Erythroblast (primary cell): ENCODE measurements at places on chromosomes 16 and 17.

GRCh38 chr17:29019475-29020181 is 13.8 kb upstream of the SEZ6 start:
- DNase-seq, result no peak

DNA sequence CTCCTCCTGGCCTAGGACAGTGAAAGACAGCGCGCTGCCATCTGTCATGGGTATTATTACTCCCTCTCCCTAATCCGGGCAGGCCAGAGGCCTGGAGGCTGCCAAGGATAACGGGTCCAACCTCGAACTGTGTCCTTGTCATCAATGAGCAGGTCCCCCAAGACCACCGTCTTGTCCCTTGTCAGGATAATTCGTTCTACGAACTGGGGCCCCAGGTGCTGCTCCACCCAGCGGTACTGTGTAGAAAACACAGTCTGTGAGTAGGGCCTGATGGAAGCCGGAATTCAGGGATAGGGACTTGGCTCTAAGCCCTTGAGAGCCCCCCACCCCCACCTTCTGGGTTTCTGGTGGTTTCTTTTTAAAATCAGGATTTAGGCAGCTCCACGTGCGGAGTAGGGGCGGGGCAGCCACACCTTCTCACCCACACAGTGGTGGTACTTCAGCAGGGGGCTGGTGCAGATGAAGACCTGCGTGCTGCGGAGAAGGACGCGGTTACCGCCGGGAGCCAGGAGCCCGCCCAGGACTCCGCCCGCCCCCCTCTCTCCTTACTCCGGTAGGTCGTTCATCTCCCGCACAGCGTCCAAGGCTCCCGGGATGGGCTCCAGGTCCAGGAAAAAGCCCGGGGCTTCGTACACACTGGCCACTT is 787 bp downstream of the NT5C start:
- DNase-seq, result peak; percentile 71

DNA sequence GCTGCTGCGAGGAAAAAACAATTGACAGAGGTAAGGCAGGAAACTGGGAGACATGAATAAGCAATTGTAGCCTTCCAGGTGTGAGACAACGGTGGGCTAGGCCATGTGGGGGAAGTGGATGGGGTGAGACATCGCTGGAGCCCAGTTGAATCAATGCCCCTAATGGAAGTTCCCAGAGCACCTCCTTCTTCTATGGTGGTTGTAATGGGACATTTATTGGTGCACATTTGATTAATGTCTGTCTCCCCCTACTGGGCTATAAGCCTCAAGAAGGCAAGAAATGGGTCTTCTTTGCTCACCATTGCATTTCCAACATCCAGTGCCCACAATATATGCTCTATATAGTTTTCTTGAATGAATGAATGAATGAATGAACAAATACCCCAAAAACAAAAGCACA is 22.7 kb upstream of the CD300E start:
- peak; percentile 15 for DNase-seq

GRCh38 chr16:27355610-27356009 is 41.8 kb downstream of the IL4R start:
- peak; percentile 74 for DNase-seq

DNA sequence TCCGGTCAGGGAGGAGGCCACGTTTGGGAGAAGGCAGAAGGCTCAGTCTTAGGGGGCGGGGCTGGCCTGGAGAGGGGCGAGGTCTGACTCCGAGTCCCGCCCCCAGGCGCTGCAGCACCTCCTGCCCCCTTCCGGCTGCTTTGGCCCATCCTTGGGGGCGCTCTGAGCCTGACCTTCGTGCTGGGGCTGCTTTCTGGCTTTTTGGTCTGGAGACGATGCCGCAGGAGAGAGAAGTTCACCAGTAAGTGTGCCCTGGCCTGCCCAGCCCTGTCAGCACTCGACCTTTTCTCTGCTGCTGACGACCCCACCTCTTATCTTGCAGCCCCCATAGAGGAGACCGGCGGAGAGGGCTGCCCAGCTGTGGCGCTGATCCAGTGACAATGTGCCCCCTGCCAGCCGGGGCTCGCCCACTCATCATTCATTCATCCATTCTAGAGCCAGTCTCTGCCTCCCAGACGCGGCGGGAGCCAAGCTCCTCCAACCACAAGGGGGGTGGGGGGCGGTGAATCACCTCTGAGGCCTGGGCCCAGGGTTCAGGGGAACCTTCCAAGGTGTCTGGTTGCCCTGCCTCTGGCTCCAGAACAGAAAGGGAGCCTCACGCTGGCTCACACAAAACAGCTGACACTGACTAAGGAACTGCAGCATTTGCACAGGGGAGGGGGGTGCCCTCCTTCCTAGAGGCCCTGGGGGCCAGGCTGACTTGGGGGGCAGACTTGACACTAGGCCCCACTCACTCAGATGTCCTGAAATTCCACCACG is 1.5 kb downstream of the TNFRSF12A start:
- peak; percentile 87 for DNase-seq

- no peak for DNase-seq
Observed at GRCh38 chr16:3000540-3000939, 12.2 kb upstream of the CLDN9 start.

- no peak for DNase-seq
Observed at GRCh38 chr17:64256913-64257807, 5.9 kb downstream of the TEX2 start.

DNA sequence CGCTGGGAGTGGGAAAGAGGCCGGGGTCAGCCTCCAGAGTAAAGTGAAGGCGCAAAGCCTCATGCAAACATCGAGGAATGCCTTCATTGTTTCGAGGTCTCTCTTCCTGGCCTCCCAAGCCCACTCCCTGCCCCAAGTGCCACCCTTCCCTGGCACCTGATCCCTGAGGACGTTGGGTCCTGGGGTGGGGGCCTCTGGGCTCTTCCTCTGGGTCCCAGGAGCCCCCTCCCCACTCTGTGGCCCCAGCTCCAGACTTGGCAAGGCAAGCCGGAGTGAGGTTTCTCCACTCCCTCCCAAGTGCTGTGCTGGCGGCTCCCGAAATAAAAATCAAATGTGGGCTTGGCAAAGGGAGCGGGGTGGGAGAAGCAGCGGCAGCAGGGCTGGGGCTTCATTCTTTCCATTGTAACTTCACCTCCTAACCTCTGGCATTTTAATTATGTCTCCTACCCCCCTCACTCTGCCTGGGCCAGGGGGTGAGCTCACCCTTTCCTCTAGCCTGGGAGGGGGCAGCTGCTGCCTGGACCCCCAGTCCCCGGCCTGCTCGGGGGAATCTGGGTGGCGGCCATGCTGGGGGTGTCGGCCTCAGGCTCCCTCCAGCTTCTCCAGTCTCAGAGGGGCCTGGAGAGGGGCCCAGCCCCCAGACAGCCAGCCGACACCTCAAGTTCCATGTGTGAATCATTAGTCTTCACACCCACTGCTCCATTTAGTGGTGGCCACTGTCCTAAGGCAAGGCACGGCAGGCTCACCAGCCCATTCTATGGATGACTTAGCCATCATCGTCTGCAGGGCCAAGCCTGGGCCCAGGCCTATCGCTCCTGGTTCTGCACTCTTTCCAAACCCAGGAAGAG is 14.6 kb upstream of the TMEM92 start:
- DNase-seq, result no peak

DNA sequence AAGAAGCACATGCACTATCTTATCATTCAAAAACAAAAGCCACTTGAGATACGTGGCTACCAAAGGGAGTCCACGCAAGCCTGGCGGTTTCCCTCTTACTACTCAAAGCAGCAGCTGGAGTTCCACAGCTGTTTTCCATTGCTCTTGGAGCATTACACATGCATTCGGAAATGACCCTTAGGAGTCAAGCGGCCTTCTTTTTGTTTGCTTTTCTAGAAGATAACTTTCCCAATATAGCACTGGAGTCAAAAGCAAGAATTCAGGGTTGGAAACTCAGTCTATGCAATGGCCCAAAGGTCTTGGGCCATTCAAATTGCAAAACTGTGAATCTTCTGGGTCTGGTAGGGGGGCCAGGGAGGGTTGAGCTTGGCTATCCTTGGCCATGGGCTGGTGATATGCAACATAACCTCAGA is 97.8 kb upstream of the MAF start:
- DNase-seq, result no peak

DNA sequence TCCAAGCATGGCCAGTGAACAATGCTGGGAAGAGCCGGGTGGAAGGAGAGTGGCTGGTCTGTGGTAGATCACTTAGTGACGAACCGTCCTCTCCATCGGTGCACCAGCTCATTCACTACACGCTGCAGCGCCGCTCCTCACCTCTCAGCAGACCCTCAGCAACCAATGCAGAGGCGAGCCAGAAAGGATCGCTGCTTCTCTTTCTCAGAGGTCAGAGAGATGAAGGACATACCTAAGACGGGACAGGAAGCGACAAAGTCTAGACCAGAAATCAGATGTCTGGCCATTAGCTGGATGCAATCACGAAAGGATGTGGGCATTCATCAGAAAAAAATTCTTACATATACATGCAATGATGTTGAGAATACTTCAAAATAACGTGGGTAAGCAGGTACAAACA is 26.9 kb downstream of the NSMCE1 start:
- no peak for DNase-seq

- DNase-seq, result no peak
Observed at GRCh38 chr17:66481271-66481670, 178.9 kb downstream of the PRKCA start.

DNA sequence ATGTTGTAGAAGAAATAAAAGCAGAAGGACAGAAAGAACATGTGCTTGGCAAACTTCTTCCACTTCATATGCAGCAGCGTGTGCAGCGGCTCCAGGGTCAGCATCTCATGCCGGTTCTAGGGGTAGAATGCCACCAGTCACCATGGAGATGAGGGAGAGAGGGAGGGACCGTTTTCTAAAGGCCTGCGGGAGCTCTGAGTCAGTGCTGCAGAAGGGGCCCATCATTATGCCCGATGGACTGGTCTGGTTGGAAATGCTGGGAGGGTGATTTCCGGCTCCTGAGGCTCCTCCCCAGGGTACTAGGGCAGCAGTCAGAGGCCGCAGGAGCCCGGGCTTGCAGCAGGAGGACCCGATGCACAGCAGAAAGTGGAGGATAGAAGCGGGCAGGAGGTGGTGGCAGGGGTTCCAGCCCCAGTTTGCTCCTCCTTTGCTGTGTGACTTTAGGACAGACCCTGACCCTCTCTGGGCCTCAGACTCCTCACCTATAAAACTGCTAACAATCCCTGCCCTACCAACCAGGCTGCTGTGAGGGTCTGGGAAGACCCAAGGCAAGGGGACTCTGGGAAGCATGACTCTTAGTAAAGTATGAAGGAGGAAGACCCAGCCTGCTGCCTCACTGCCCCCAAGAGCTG is 28.6 kb downstream of the TRPV3 start:
- DNase-seq, result no peak

GRCh38 chr17:17515934-17516930 is 20.0 kb upstream of the RASD1 start:
- no peak for DNase-seq

DNA sequence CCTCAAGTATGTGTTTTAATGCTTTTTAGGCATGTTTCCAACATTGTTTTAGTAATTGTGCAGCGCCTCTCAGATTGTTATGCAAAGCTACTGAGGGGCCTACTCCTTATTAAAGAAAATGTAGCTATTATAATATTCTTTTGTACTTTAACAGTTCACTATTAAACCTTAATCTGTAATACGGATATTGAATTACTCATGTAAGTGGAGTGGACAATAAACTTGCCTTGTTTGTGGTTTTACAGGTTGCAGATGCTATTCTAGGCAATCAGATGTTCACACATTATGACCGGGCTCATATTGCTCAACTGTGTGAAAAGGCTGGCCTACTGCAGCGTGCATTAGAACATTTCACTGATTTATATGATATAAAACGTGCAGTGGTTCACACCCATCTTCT is 41.0 kb downstream of the PTRH2 start:
- no peak for DNase-seq

DNA sequence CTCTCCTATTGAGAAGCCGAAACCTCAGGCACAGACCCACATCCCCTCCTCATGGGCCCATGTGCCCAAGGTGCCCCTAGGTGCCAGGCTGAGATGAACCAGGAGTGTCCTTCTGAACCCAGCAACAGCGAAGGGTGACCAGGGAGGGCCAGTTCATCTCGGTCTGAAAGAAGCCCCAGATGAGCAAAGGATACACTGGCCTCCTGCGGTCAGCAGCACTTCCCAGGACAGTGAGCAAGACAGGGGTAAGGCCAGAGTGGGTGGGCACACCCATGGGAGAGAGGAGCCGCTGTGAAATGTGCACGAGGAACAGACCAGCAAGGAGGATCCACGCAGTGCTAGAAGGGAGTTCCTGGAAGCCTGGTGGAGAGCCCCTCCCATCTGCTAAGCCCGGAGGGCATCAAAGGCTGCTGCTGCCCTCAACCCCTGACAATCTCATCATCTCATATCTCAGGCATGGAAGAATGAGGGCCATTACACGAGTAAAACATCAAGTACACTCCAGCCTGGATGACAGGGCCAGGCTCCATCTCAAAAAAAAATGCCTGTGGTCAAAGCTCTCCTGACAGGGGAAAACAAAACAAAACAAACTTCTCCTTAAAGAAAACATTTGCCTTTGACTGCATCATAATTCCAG is 3.3 kb upstream of the HBZ start:
- DNase-seq, result peak; percentile 41

GRCh38 chr17:57620576-57620975 is 124.5 kb downstream of the CCDC182 start:
- no peak for DNase-seq

DNA sequence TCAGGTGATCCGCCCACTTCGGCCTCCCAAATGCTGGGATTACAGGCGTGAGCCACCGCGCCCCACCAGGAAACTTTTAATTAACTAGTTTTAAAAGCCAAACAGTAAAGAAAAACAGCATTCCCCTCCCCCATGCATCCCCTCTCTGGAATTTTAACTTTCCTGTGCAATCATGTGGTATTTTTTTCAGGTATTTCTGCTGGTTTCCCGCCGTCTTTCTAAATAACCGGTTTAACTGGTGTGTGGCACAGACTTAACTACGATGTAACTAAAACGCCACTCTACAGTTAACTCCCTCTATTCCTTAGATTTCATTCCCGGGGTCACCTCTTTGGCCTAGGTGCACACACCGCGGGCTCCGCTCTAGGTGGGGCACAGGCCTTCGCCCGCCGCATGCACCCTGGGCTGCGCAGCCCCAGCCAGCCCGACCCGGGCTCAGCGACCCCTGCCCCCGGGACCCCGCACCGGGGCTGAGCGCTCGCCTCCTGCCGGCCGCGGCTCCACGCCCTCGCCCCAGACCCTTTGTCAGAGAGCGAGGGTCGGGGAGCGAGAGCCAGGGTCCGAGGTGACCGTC is 15.1 kb upstream of the UTP6 start:
- DNase-seq, result no peak

- no peak for DNase-seq
Observed at GRCh38 chr16:65200857-65201256, 79.0 kb upstream of the CDH11 start.
